Activated T-cell treated with anti-CD3 and anti-CD28 coated beads, Interleukin-2, amount 50 U/mL, for 1 hour (primary cell): ENCODE measurements at places on chromosomes 12 and 14.

DNA sequence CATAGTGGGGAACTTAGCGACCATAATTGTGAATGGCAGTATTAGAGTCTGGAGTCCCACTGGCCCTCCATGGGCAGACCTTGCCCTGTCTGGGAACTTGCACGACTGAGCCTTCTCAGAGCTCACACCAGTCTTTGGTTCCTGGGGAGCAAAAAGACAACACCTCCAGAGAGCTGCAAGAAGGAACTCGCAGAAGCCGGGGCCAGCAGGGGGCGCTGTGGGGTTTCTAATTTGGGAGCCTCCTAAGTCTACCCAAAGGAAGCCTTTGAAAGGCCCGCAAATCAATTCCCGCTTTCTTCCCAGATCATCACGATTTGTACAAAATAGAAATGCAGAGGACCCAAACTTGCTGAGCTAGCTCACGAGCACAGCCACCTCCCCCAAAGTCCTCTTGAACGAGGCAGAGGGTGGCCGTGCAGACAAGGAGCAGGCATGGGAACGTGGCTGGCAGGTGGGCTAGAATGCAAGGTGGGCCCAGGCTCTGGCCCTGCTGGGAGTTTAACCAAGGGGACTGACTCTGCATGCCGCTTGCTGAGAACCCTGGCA is 46.3 kb upstream of the FBXO21 start:
- peak; percentile 71 for DNase-seq

- no peak for DNase-seq
These were observed 340.2 kb downstream of the LRIG3 start for GRCh38 chr12:58580095-58580494.

- no peak for DNase-seq
These were observed 154.8 kb downstream of the TMX1 start for GRCh38 chr14:51394804-51395203.

- DNase-seq: no peak
These were observed 11.0 kb downstream of the PXMP2 start for GRCh38 chr12:132698341-132698740.

- no peak for DNase-seq
These were observed 13.2 kb downstream of the KRT76 start for GRCh38 chr12:52763991-52764390.

DNA sequence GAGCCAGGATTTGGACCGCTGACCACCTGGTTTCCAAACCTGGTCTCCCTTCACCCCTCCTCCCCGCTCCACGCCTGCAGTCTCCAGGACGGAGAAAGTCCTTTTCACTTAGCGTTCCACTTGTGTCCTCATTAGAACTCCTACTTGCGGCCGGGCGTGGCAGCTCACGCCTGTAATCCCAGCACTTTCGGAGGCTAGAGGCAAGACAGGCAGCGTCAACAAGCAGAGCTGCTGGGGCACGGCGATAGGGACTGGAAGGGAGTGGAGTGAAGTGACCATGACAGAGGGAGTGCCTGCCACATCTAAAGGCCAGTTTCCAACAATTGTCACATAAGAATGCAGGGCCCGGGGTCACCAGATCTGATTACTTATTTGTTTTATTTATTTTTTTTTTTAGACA is 132.5 kb upstream of the NCOR2 start:
- no peak for DNase-seq

- no peak for DNase-seq
These were observed 59.1 kb upstream of the MED13L start for GRCh38 chr12:116336542-116337065.

DNA sequence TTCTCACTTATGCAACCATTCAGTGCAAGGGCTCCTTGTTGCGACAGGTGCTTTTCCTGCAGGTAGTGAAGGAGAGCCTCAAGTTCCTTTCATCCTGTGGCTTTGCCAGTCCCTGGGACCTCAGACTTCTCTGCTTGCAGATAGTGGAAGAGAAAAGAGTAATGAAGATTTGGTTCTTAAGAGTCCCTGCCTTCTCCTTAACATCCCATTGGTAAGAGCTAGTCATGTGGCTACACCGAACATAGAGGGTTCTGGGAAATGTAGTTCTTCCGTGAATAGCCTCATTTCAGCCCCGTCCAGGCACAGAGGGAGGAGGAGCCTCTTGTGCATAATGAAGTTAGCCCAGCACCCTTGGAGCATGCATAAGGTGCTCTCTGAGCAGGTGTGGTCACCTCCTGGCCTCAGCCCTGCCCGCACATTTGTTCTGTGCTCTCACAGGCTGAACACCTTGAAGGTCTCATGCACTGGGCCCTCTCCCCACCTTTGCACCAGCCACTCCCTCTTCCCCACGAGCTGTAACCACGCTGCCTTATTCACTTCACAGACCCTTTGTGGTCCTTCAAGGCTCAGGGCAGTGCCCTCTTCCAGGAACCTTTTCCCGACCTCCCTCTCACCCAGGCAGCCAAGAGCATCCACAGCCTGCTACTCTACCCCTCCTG is 134.0 kb downstream of the BCL11B start:
- DNase-seq: no peak

DNA sequence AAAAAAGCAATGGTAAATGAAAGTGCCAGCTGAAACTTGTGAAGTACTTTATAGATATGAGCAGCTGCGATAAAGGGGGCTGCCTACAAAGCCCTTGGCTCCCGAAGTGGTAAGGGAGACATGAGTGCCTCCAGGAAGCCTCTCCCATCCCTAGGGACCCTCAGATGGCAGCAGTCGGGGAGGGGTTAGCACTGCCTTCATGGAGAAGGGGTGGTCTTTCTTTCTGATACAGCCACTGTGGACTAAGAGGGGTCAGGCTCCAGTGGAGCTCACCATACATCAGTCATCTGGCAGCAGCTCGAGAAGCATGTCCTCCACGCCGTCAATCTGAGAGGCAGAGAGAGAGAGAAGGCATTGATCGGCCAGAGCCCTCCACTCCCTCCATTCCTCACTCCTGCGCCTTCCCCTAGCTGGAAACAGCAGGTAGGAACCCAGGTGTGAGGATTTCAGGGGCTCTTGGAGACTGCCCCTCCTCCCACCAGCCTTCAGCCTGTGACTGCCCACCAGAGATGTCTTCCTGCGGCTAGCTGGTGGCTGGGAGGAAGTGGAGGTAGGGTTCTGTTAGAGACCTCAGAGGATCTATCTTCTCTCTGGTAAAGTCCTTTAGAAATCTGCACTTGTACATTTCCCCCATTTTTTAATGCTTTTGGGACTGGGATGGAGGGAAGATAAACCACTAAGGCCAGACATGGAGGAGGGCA is 2.3 kb downstream of the TCL1A start:
- DNase-seq: no peak

- DNase-seq: no peak
These were observed 311.4 kb downstream of the TMEM132D start for GRCh38 chr12:129592449-129592848.

DNA sequence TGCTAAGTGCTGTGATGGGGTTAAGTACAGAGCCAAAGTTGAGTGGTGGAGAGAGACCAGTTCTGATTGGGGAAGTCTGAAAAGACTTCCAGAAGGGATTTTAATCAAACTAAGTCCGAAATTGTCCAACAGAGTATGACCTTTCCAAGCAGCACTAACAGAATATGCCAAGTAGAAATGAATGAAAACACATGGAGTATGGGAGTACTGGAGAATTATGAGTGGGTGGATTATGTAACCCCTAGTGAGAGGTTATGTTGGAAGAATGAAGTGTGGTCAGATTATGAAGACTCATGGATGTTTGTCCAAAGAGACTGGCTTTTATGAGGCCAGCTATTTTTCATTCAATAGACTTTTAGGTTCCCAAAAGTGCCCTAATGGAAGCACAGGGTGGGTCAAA is 94.0 kb upstream of the PLEKHA5 start:
- DNase-seq: no peak
